ENCODE measurements at places on chromosomes 7 and 10.

DNA sequence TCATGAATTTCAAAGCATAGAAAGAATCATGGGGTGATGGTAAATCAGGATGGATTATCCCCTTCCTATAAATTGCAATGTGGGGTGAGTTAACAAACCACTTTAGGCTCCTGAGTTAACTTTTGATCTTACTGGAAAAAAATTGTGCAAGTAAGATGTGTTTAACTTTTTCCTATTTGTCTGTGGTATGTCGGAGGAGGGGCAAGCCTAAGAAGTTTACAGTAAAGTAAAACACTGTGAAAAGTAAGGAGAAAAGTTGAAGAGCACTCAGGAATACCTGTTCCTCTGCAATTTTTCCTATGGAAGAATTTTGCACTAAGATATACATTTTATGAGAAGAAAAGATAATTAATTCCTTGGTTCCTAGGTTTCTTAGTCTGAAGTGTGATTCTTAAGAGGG, 44.4 kb downstream of the IFIT5 start:
- no peaks in the 10 kb centered on the region for H3K27me3 ChIP-seq
- H3K36me3 ChIP-seq, result no peaks in the 10 kb centered on the region
- peak overlapping the region; percentile 66 for H3K27ac ChIP-seq
- no peak overlapping the region for H3K4me3 ChIP-seq
- no peak for DNase-seq
- H3K4me1 ChIP-seq, result peaks cover 16% of the 10 kb centered on the region

DNA sequence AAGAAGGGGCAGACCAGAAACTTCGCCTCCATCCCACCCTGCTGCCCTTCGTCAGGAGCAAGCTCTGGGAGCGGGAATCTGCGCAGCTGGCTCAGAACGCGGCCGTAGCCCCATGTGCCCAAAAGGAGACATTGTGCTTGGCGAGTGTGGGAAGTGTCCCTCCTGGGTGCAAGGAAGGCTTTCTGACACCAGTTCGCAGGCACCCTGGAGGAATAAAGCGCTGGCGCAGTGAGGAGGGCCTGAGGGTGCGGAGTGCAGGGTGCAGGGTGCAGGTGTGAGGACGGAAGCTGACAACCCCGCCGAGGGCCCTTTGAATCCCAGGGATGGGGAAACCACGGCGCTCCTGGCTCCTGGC, 811 bp downstream of the SLIT1 start:
- H3K4me3 ChIP-seq, result no peak overlapping the region
- DNase-seq, result no peak
- no peak overlapping the region for H3K27ac ChIP-seq
- H3K4me1 ChIP-seq, result peaks cover 12% of the 10 kb centered on the region
- peaks cover 7% of the 10 kb centered on the region for H3K27me3 ChIP-seq

GRCh38 chr7:33079096-33079495, 16.5 kb upstream of the NT5C3A start:
- DNase-seq, result no peak
- no peaks in the 10 kb centered on the region for H3K27me3 ChIP-seq
- H3K4me1 ChIP-seq, result no peaks in the 10 kb centered on the region
- H3K27ac ChIP-seq, result no peak overlapping the region

DNA sequence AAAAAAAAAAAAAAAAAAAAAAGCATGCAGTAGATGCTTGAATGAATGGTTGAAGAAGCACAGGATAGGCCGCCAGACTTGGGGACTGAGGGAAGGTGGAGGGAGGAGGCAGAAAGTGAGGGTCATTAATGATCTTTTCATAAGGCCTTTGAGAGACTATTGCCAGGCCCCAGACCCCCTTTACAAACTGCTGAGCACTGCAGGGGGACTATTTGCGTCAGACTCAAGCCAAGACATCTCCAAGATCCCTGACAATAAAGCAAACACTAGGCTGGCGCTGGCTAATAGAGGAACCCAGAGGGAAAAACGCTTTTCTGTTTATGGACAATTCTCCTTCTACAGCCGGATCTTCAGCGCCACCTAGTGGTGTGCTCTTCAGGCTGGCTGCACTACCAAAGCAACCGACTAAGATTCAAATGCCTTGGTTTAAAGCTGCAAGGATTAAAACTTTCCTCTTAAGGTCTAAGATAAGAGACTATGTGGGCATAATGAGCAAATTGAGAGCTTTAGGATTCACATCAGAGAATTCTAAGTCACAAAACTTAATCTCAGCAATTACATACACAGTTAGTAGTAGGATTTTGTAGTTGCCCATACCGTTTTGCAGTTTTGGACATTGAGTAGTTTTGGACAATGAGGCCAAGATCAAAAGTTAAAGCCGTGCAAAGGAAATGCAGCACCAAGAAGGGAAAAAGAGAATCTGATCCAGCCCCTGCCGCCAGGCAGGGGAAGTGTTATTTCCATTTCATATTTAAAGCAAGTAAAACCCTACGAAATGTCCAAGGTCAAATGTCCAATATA, 17.9 kb upstream of the AGK start:
- no peaks in the 10 kb centered on the region for H3K27me3 ChIP-seq
- DNase-seq, result no peak
- H3K4me1 ChIP-seq, result peaks cover 5% of the 10 kb centered on the region
- H3K36me3 ChIP-seq, result no peaks in the 10 kb centered on the region
- H3K4me3 ChIP-seq, result no peak overlapping the region

GRCh38 chr7:73690646-73691045, 7.2 kb downstream of the BUD23 start:
- peaks cover 56% of the 10 kb centered on the region for H3K36me3 ChIP-seq
- no peaks in the 10 kb centered on the region for H3K4me1 ChIP-seq
- H3K27ac ChIP-seq, result no peak overlapping the region

DNA sequence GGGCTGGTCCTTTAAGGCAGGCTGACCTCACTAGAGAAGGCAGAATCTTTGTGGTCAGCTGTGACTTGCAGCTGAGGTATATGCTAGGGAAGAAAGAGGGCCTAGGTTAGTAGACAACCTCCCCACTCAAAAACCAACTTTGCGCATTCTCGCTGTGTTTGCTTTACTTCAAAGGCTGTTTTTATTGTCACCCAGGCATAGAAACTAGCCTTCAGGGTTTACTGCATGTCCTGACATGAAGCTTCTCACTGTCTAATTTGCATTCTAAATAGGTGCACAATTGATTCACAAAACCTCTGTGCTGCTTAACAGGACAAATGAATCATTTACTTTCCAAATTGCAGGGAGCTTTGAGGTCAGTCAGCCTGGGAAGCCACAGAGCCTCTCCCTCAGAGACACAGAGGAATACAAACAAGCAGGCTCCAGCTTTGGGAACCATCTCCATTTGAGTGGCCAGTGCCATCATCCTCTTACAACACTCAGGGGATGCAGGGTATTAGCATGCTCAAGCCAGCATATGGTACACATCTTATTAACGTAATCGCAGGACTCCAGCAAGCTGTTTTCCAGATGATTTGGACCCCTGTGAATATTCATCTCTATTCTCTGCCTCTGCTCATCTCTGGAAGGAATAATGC, 596.4 kb upstream of the GHITM start:
- H3K36me3 ChIP-seq, result no peaks in the 10 kb centered on the region
- no peaks in the 10 kb centered on the region for H3K27me3 ChIP-seq
- H3K27ac ChIP-seq, result no peak overlapping the region
- no peak overlapping the region for H3K4me3 ChIP-seq
- no peaks in the 10 kb centered on the region for H3K4me1 ChIP-seq

Measured in right atrium auricular region (tissue), 2 donors.